Left hindlimb (tissue), 1 donor: ENCODE measurements at places on chromosomes 3 and 15.

- DNase-seq = no peak
Measured at GRCh38 chr3:127524296-127524896, 66.1 kb downstream of the TPRA1 start.

DNA sequence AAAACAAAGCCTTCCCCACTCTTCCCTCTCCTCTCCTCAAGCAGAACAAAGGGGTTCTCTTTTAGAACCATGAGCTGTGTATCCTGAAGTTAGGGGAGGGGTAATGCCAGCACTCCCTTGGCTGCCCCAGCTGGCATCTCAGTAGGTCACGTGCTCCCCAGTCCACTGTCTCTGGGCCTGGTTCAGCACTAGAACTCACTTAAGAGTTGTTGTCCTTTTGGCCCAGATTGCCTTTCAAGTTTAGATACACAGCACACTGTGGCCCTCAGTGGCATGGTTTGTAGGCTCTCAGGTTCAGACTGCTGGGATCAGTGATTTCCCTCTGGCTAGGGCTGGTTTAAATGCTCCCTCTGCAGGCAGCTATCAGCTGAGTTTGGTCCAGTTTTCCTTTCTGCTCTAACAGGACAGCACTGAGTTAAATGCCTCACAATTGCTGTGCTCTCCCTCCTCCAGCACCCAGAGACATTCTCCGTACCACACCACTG lies 188.4 kb upstream of the ST8SIA2 start:
- DNase-seq = no peak

DNA sequence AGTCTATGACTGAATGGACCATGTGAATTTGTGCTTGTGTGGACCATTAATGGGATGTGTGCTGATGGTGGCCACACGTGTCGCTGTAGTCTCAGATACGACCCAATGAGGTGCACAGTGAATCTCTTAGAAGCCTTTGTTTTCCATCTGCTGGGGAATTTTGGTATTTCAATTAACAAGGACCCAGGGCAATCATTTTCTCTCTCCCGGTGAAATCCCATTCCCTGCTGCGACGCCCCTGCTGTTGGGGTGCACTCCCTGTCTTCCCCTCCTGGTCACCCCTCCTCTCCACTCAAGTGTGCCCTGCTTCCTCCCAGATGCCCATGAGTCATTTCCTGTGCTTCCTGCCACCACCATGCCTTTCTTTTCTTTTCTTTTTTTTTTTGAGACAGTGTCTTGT lies 32.7 kb downstream of the EBLN2 start:
- DNase-seq = no peak

DNA sequence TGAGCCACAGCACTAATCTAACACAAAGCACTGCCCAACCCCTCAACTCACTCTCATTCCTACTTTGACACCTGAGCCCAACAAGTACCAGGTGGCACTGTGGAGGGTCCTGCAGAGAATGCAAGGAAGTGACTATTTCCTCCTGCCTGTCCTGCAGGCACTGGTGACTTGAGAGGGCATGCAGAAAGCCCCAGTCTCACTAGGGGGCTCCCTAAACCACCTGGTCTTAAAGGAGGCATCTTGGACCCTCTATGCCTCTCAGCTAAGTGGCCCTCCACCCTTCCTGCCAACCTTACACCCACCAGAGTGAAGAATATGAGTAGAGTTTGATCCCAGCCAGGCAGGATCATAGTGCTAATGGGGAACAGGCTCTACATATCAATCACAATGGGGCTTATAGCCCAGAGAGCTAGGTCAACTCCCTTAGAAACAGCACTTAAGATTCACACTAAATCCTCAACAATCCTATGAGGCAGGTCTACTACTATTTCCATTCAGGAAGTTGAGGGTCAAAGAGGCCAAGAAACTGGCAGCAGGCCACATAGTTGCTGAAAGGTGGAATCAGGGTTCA lies 15.2 kb downstream of the TRAIP start:
- DNase-seq = no peak

- peak; percentile 69 for DNase-seq
Measured at GRCh38 chr15:100770661-100771584, 108.7 kb upstream of the ALDH1A3 start.

- peak; percentile 94 for DNase-seq
Measured at GRCh38 chr15:40569129-40569953, at the start of gene RPUSD2. RPUSD2 (plus strand) TSS chr15:40569299; CDS start chr15:40569338, 39 bp downstream.

DNA sequence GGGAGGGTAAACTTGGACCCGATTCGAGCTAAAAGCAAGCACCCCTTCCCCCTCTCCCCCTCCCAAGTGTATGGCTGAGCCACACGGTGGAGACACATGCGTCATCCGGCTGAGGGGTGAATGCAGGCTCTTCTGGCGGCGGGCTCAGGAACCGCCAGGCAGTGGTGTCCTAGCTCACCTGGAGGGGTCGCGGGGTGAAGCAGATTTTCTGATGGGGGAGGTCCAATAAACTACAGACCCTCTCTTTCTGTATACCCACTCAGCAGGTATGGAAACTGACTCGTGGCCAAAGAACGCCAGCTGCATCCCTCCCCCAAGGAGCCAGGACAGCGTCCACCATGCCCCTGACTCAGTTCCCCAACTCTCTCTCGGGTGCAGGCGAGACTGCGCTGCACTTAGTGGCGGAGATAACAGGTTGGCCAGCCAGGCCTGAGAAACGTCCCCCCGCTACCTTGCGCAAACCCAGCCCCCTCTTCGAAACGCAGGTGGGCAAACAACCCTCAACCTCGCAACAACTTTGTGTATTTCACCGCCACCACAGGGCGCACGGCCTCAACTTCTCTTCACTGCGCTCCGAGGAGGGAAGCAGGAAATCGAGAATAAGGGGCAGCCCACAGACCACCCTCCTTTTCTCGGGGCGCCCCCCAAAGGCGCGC lies 1.3 kb downstream of the MAGI1 start:
- peak; percentile 49 for DNase-seq

DNA sequence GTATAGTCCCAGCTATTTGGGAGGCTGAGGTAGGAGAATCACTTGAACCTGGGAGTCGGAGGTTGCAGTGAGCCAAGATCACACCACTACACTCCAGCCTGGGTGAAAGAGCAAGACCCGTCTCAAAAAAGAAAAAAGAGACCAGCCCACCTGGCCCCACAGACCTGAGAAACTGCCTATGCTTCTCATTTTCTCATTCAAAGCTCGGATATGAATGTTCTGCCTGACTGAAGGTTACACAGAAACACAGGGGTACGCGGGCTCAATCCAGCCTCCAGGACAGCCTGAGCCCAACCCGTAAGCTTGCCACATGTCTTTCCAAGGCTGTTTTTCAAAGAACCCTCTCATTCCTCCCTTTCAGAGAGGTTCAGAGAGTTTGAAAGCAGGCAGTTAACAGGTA lies 9.7 kb upstream of the LRRC15 start:
- no peak for DNase-seq

- no peak for DNase-seq
Measured at GRCh38 chr3:148998715-148999423, 7.5 kb downstream of the GYG1 start.

- no peak for DNase-seq
Measured at GRCh38 chr3:149810846-149811245, 2.2 kb upstream of the RNF13 start.

DNA sequence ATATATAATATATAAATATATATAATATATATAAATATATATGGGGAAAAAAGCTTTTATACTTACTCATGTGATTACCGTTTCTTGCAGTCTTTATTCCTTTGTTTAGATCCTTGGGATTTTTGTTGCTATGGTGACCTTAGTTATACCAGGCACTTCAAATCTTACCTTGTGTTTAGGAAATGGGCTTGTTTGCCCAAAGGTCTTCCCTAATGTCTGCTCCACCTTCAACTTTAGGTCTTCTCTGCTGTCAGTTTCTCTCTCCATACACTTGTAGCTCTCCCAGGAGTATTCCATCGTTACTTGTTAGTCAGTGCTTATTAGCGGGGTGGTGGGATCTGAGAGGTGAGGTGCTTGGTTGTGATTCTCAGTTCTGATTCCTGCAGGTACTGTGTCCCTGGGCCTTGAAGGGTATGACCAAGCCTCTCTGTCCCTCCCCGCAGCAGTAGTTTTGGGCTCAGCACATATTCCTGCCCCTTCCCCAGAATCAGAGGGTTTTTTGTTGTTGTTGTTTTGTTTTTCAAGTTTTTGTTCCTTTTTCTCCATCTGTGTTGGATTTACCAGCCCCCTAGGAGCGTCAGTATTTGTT lies 9.6 kb upstream of the LAMP3 start:
- no peak for DNase-seq

GRCh38 chr3:126481808-126482502 lies 6.3 kb upstream of the ZXDC start:
- DNase-seq = peak; percentile 47

DNA sequence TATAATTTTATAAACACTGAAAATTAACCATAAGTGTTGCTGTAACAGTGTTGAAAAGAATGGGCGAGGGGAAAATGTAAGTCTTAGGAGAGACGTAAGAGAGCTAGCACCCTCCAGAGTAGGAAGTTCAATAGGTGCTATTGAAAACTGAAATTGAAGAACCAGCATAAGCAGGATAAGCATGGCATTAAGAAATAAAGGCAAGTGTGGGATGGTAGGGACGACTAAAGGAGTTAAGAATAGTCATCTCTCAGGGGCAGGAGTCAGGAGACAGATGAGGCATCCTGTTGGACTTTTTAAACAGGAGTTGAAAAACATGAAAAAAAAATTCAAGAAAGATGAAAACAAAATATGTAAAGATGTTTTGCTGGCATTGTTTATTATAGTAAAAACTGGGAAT lies 43.5 kb downstream of the ABHD2 start:
- DNase-seq = no peak

- DNase-seq = no peak
Measured at GRCh38 chr15:96978937-96979473, 648.5 kb downstream of the NR2F2 start.

- DNase-seq = no peak
Measured at GRCh38 chr15:67812241-67812644, 13.1 kb upstream of the SKOR1 start.

DNA sequence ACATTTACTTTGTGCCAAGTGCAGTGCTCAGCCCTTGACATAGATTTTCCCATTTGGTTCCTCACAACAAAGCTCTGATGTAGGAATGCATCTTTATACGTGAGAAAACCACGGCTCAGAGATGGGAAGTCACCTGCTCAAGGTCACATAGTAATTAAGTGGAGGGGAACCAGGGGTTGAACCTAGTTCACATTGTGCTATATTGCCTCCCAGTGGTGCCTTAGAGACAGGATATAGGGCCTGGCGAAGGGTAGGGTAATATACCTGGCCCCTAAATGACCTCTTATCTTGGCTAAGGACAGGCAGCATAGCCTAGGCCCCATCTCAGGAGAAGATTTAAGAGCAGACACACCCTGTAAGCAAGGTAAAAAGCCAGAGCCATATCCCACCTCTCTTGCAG lies 71.5 kb downstream of the FOXP1 start:
- DNase-seq = no peak

DNA sequence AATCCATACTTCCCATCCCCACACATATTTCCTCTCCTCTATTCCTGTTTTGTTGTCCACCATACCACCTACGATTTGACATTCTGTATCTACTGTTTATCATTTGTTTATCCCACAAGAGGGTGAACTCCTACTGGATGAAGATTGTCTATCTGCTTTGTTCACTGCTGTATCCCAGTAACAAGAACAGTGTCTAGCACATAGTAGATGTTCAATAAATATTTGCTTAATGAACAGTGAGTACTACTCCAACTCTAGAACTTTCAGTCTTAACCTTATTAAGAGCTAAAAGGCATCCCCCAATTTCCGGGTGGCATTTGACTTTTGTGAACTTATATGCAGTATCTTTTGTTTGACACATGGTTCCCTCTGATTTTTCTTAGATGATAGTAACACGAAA lies 1.3 kb downstream of the PYGO1 start:
- no peak for DNase-seq

DNA sequence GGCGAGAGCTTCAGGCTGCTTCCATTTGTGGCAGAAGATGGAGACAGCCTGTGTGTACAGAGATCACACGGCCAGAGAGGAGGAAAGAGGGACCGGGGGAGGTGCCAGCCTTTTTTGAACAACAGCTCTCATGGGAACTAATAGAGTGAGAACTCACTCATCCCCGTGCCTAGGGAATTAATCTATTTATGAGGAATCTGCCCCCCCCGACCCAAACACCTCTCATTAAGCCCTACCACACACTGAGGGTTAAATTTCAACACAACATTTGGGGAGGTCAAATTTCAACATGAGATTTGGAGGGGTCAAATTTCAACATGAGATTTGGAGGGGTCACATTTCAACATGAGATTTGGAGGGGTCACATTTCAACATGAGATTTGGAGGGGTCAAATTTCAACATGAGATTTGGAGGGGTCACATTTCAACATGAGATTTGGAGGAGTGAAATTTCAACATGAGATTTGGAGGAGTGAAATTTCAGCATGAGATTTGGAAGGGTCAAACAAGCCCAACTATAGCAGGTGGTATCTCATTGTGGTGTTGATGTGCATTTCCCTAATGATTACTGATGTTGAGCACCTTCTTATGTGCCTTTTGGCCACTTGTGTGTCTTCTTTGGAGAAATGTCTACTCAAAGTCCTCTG lies 20.6 kb upstream of the RFTN1 start:
- DNase-seq = no peak

DNA sequence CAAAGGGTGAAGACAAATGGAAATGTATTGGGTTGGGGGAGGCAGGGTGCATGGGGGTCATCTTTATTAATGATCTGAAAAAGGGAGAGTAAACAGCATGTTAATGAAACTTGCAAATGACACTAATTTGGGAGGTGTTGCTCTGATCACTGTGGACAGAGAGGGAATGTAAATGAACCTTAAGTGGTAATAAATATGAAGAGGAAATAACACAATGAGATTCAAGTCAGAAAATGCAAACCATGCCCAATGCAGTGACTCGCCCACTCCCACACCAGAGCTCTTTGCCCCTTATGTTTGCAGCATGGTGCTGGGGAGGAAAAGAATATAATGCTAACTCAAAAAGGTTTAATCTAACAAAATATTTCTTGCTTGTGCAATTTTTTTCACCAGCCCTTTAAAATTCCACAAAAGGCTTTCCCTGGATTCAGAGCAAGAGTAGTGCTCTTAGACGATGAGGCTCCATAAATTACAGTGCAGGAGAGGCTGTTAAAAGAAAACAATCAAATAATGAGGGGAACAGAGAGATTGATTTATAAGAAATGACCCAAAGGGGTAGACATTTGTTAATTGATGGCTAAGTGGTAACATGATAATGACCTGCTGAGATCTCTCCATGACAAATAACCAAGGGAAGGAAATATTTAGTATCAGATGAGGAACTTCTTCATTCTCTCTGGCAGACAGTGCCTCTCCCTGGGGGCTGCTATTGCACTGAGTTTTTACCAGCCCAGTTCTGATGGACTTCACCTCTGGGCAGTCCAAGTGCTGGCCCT lies 210.0 kb upstream of the PPP2R3A start:
- DNase-seq = no peak

DNA sequence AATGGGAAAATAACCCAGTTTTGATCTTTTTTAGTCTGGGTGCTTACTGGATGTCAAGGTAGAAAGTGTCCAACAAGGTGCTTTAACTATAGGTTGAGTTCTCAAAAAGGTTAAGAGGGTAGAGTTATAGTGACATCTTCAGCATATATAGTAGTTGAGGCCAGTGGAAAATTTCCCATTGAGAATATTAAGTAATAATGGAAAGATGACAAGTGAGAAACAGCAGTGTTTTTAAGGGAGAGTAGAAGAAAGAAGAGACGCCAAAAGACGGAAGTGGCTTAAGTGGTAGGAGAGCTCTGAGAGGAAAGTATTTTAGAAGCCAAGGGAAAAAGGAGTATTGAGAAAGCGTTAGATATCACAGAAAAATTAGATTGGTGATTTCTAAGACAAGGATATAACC lies 10.6 kb downstream of the SPRED1 start:
- no peak for DNase-seq

GRCh38 chr15:40271685-40272484 lies 11.0 kb downstream of the ANKRD63 start:
- no peak for DNase-seq

GRCh38 chr3:99568663-99569335 lies 69.6 kb upstream of the COL8A1 start:
- no peak for DNase-seq
